ENCODE measurements at places on chromosomes 5 and 9.

GRCh38 chr9:137182836-137183235 is 5.5 kb downstream of the ANAPC2 start:
- no peak for DNase-seq

- DNase-seq: no peak
Observed at GRCh38 chr5:113169720-113170119, 193.1 kb downstream of the DCP2 start.

- DNase-seq: no peak
Observed at GRCh38 chr5:66415208-66415607, 181.0 kb upstream of the MAST4 start.

DNA sequence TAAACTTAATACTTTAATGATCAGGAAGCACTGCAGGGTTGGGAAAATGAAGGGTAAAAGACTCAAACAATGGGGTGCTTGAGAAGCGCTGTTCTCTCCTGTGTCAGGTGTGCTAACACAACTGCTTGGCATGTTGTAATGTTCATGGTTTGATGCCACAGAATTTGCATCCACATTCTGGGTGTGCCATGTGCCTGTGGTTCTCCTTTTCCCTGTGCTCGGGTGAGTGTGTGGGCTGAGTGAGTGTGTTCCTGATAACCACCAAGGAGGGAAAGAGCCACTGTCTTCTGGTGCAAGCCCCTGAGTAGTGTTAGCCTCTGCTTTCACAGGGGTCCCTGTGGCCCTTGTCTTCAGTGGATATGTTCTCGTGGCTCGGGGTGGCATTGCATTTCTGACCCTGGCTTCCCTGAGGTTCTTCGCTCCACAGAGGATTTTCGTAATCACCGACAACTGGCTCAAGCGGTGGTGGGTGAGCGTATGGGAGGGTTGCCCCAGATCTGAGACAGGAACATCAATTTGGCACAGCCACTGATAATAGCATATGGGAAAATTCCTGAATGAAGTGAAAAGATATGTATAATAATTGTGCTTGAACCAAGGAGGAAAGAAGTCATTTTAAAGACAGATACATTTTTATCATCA is 102.0 kb downstream of the MVB12B start:
- no peak for DNase-seq

DNA sequence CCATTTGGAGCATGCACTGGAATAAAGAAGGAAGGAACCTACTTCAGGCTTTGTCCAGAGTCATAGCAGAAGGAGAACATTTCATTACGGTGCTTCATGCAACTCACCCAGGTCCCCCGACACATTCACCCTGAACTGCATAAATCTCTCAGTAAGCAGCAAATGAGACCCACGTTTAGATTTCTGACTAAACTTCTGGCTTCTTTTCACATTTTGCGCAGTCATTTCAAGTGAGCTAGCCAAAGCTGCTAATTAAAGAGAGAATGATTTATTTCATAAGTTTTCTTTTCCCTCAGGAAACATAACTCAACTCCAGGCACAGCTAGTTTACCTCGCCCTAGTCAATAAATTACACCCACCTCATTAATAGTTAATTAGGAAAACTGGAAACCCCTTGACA is 88.6 kb upstream of the GAS1 start:
- no peak for DNase-seq

DNA sequence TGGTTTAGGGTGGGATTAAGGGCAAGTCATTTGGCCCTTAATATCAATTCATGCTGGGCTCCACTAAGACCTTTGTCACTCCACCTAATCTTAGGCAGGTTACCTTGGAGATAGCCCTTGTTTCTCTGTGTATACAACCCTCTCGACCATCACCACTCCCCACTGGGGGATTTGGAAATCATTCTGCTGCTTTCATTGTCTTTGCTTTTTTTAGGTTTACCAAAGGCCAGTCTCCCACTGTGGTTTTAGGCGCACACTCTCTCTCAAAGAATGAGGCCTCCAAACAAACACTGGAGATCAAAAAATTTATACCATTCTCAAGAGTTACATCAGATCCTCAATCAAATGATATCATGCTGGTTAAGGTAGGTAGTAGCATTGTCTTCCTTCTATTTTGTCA is 6.2 kb downstream of the GZMK start:
- no peak for DNase-seq

DNA sequence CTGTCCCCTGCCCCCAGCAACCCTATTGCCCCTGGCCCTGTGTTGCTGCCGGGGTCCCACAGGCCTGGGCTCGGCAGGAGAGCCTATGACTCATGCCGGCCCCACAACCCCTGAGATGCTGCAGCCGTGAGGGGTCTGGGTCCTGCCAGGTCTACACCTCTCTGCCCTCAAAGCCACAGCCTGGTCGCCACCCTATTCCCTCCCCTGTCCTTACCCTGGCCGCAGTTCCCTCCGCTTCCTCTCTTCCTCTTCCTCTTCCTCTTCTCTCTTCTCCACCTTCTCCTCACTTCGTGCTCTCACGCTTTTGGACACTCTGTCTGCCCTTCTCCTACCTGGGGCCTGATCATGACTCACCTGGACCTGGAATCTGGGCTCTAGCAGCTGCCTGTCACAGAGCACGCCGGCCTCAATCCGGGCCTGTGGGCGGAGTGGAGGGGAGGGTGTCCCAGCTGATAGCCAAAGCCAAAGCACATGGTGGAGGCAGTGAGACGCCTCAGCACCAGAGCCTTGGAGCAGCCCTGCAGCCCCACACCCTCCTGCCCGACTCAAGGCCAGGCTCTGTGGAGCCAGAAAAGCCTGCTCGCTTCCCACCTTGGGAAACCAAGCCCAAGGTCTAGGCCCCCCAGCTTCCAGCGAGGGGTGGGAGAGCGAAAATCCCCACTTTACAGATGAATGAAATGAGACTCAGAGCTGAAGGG is 26.8 kb upstream of the CSF1R start:
- DNase-seq: no peak

Data from activated T-helper 9 cell treated with anti-CD3 and anti-CD28 coated beads, Interleukin-2, amount 50 U/mL, for 16 hours (primary cell).